ENCODE measurements at places on chromosomes 3 and 15. TPM values are rescaled to one million over a fixed set of nuclear protein-coding genes. Genes with fewer than 3 reads are reported as not detected.

DNA sequence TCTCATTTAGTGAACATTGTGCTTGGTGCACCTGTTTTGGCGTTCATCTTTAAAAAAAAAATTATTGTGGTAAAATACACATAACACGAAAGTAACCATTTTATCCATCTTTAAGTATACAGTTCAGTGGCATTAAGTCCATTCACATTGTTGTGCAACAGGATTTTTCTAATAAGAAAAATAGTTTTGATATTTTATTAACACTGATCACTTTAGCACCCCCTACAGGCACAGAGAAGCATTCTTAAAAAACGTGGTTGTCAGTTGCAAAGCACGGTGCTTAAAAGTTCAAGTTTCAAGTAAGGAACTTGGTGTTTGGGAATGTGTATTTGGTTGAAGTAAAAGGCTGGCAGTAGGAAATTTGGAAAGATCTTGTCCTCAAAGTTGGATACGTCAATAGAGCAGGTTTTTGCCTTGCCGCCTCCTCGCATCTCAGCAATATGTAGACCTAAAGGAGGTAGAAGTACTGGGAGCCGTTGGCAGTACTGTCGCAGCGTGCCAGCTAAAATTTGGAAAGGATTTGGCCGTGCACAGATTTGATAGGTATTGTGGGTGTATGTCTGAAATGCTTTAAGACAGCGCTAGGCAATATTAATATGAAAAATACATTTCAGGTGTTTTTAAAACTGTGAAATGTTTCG, 110.4 kb downstream of the LRRC28 start:
- DNase-seq, result no peak

- no peak for DNase-seq
Observed at GRCh38 chr3:88882121-88882520, 225.3 kb upstream of the EPHA3 start.

GRCh38 chr15:97401195-97401594, 559.3 kb upstream of the ARRDC4 start:
- DNase-seq, result no peak

GRCh38 chr3:40718681-40719080, 193.9 kb downstream of the ZNF621 start:
- DNase-seq, result no peak

- no peak for DNase-seq
Observed at GRCh38 chr15:52382647-52383046, 87.0 kb upstream of the MYO5C start.

DNA sequence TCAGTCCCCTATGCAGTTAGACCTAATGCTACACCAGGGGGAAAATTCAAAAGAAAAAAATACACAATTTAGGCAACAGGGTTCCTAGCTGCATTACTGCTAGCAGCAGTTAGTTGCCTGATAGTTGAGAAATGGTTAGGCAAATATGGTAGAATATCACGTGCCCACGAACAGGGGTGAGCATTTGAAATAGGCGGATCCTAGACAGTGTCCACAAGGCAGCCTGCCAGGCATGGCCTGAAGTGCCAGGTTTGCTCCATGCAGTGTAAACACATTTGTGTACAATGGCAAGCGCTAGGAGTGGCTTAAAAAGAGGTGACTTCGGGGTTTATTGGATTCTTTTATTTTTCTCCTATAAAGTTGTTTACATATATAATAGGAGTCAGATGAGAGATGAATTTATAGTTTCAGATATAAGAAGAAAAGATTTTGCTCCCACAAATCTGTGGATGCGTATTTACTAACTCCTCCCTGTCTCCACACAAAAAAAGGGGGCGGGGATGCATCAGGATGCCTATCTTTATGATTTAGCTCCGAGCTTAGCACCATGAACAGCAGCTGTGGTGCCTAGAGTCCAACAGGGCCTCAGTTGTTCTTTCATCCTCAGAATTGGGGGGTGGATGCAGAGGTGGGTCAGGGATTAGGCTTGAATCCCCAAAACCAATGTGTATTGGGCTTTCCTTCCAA, 3.9 kb upstream of the TGM4 start:
- no peak for DNase-seq

DNA sequence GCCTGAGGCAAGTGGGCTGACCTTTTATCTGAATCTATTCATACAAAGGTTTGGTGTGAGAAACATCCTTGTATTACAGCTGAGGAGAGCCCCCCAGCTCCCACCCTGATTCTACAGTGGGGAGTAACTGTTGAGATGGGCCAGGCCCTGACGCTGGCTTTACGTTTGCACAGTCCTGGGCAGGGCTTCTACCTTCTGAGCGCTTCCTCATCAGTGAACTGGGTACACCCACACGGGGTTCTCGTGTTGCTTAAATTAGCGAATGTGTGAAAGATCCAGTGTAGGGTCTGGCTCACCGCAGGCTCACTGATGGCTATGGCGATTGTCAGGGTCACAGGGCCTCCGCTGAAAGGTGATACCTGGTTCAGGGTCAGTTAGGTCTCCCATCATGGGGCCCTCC, 7.3 kb upstream of the GHRL start:
- DNase-seq, result no peak

GRCh38 chr3:187765342-187765741, 20.1 kb upstream of the BCL6 start:
- DNase-seq, result no peak

- DNase-seq, result no peak
Observed at GRCh38 chr3:129837065-129837642, 56.4 kb downstream of the TMCC1 start.

- peak; percentile 46 for DNase-seq
Observed at GRCh38 chr3:49616491-49616941, 57.6 kb upstream of the APEH start.

DNA sequence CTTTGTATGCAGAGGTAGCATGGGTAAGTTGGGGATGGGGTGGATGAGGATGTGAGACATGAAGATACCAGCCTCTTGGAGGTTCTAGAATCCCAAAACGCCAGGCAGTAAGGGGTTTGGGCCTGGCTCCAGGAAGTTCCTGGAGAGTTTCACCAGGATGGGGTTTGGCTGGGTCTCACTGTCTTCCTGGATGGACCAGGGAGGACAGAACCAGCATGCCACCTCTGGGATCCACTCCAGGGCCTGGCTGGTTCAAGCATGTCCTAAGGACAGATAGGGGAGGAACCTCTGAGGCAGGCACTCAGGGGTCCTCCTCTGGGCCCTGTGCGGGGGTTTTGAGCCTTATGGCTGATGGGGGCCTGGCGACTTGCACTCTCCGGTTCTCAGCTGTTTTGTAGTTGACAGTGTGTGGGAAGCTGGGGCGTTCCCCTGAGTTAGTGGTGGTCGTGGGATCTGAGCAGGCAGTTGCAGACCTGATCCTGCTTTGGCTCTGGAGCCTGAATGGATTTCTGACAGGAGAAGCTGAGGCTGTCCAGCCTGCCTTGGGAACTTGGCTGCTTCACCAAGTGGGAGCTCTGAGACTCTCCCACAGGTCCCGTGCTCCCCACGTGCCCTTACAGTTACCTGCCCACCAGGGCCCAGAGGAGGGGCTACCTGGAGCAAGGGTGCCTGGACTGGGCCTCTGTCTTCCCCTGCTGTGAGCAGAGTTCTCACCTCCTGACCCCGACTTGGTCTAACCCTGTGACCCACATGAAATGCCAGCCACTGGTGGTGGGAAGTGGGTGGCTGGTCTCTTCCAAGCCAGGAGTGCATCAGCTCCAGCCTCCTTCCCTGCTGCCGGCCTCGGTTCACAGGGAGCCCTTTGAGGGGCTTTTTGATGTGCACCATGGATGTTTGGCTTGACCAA, 128.4 kb downstream of the EEFSEC start:
- DNase-seq, result no peak

DNA sequence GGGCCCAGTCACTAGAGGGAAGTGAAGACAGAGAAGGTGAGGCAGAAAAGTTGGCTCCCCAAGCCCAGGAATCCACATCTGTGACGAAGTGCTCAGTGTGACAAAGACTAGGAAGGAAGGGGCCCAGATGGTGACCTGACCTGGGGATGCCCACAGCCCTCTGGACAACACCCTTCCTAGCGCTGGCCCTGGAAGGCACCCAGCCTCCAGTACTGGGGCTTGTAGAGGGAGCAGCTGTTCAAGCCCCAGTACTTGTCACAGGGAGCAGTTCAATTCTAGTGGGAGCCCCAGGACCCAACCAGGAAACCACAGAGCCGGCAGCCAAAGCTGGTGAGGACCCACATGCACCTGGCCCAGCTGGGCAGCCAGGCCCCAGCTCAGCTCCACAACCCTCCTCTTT, 190.8 kb downstream of the XXYLT1 start:
- DNase-seq, result no peak

DNA sequence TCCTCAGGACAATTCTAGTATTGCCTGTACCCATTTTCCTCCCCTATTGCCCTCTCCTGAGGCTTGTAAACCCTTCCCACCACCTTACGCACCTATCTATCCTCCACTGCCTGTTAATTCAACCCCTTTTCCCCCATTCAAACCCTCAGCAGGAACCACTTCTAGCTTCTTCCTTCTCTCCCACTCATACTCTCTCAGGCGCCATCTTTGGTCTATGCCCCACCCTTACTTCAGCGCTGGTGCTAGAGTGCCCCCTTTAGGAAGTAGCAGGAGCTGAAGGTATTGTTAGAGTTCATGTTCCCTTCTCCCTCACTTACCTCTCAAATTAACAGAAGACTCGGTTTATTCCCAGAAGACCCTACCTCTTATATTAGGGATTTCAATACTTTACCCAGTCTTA, 121.8 kb upstream of the NLGN1 start:
- DNase-seq, result no peak

DNA sequence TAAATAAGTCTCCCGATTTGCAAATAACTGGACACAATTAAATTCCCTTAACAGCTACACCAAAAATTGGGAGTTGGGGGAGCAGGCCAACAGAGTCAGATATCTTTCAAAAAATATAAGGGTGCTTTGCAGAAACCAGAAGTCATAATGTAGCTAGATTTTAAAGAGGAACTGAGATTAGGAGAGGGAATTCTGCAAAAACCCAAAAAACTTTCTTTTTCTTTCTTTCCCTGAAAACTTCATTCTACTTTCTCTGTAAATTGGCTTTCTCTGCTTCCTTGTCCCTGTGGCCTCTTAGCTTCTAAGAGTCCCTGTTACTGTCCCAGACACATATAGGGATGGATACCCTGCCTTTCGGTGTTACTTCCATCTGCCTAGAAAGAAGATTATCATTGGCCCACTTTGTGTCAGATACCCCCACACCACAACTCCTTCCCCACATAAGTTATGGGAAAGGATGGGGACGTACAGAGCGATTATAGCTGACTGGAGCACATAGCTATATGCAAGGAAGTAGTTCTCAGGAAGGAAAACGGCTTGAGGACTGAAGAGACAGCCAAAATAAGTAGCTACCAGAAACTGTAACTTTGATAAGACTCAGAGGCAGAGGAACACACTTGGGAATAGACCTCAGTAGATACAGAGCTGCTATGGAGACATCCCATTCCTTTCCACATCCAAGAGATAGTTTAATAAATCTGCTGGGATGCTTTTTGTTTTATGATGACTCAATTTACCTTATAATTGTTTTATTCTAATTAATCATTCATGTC, 129.1 kb upstream of the TGFBR2 start:
- no peak for DNase-seq

GRCh38 chr3:2218816-2219215, 120.2 kb downstream of the CNTN4 start:
- no peak for DNase-seq

DNA sequence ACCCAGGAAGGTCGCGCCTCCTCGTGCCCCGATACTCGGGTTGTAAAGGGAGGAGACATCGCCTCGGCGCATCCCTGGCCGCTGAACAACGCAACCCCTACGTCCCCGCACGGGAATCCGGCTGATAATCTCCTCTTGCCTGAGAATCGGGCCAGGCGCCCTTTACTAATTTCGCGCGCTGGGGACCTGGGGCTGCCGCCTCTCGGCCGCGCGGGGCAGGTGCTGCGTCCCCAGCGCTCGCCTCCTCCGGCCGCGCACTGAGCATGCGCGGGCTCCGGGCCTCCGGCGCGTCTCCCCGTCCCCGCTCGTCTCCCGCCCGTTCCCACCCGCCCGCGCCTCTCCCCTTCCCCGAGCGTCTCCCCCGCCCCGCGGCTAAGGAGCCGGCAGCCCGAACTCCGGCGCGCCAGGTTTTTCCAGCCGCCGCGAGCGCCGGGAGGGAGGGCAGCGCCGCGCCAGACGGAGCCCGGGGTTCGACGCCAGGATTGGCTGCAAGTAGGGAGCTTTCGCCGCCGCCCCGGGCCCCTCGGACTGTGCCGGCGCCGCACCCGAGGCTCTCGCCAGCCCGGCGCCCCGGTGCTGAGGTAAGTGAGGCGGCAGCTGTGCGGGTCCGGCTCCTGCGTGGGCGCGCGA, at the start of gene CNTN4:
Gene CNTN4, plus strand, starts transcription at position 469 of the 630 bp plus-strand sequence.
- DNase-seq, result peak; percentile 67

- no peak for DNase-seq
Observed at GRCh38 chr3:13041113-13041776, 32.0 kb downstream of the IQSEC1 start.

- DNase-seq, result no peak
Observed at GRCh38 chr3:13139471-13140065, 66.3 kb upstream of the IQSEC1 start.

GRCh38 chr15:57589754-57590153, 1.9 kb upstream of the MYZAP start:
- no peak for DNase-seq

DNA sequence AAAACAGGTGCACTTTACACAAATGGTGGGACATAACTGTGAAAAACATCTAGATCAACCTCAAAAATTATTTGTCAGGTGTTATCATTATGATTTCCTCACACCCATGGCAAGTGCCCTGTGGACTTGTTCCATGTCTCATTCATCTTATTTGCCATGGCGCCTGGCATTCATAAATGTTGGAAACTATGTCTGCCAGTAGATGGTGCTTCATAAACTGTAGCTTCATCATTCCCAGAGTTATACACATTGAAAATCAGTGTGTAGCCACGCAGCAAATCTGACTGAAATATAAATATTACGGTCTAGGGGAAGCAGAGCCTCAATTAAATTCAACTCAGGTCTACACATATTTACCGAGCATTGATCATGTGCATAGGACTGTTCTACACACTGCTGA, 90.7 kb downstream of the IMPG2 start:
- no peak for DNase-seq

DNA sequence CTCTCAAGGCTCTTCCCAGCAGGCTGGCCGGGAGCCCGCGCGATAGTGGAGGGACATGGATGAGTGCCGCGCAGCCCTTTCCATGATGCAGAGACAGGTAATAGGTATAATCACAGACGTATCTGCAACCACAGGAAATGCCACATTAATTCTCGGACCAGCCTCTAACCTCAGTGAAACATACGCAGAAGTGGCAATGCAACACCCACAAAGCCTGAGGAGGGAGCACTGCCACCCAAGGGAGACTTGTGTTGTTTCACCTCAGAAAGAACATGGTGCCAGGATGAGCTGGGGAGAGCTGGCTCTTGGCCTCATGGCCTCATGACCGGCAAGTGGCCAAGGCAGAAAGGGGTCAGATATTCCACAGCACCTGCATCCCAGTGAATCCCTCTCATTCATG, 39.0 kb downstream of the PGPEP1L start:
- no peak for DNase-seq

The CBLB gene
- 41.3 TPM for total RNA-seq

The CNOT10 gene
- total RNA-seq, result 30.3 TPM

The TMEM158 gene
- total RNA-seq, result 2.4 TPM

The SPRED1 gene
- 57.2 TPM for total RNA-seq

The FEZF2 gene
- not detected for total RNA-seq

The RETNLB gene
- total RNA-seq, result not detected

The BUB1B gene
- 17.6 TPM for total RNA-seq

The NR1I2 gene
- 0.10 TPM for total RNA-seq

The PDCD10 gene
- total RNA-seq, result 54.1 TPM

The REC114 gene
- not detected for total RNA-seq
